ENCODE measurements at places on chromosomes 1 and 21.

DNA sequence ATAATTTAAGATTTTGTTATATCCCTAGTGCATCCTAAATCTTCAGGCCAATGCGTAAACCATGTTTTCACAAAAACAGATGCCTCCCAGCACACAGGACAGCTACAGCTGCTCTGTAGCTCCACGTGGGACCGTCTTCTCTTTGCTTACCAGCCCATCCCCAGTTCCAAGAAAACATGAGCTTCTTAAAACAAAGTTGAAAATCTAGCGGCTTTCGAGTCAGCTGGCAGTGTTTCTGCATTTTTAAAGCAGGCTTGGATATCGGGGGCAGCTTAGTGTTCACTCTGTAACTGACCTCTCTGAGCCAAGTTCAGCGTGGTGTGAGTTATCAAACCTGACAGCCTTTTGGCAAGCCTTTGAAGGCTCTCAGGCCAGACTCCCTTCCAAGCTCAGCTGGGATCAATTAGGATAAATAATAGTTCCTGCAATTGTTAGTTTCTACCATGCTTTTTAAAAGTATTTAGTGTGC lies 881.5 kb downstream of the LTN1 start:
- no peak for DNase-seq

DNA sequence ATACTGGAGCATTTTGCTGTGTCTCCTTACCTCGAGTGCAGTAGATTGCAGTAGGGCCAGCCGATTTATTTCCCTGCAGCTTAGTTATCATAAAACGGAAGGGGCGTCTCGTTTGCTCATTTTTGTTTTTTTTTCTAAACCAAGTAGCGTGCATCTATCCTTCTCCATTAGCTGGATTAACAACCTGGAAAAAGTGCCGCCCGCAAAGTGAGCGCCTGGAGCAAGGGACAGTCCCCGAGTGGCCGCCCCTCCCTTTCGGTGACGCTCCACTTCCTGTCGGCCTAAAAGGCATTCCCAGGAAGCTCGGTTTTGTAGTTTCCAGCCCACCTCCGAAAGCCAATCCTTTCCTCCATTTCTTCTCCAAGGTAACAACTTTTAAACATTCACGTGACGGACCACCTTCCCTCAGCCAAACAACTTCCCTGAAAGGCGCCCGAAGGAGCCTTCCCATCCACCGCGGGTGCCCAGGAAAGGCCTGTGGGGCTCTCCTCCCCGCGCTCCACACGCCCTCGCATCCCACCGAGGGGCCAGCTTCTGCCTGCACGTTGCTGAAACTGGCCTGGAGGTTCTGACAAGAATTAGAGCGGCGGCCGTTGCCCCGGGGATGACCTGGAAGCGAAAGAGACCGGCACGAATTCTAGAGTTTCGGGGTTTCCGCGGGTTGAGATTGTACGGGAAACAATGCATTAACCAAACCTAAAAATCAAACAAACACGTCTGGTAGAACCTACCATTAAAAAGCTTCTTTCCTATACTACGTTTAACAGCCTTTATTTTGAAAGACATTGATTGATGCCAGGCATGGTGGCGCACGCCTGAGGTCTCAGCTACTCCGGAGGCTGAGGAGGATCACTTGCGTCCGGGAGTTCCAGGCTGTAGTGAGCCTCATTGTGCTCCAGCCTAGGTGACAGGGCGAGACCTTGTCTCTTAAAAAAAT lies at the start of gene EXTL2:
TSS of gene EXTL2 (minus strand) at position 240 of the 937 bp plus-strand sequence. CDS start 6,085 bp downstream, outside the sequence.
- DNase-seq: peak; percentile 78

DNA sequence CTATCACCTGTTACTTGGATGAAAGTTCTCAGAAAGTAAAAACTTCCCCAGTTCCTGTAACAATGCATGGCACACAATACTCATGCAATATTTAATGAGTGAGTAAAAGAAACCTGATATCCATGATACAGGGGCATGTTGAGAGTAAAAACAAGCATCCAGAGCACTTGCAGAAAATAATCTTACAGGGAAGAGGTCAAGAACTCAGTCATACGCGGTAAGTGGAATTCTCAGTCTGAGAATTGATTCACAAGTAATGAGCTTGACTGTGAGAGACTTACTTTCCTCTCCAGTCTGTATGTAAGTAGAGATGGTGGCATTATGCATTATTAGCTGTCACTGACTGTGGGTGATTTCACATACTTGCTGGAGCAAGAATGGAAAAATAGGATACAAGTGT lies 976.9 kb downstream of the BRINP3 start:
- no peak for DNase-seq

DNA sequence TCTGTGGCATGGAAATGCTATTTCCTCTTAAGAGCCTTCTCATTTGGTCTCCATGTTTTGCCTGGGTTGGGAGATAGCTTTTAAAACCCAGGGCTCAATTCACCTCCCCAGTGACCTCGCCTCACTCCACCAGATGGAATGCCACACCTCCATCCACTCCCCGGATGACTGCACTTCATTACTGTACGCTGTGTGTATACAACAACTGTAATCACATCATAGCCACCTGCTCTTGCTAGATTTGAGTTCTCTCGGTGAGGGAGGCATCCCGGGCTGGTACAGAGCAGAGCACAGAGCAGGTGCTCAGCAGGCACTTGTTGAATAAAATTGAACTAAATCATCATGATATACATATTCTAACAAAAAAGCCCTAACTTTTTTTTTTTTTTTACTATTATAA lies 26.0 kb downstream of the SDE2 start:
- no peak for DNase-seq

DNA sequence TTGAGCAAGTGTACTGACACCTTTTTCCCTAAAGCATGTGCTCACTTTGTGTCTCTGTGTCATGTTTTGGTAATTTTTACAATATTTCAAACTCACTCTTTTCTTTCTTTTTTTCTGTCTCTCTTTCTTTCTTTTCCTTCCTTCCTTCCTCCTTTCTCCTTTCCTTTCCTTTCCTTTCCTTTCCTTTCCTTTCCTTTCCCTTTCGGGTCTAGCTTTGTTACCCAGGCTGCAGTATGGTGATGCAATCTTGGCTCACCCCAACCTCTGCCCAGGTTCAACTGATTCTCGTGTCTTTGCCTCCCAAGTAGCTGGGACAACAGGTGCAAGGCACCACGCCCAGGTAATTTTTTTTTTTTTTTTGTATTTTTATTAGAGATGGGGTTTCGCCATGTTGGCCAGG lies 60.4 kb upstream of the TINAGL1 start:
- no peak for DNase-seq

GRCh38 chr1:209030454-209031167 lies 552.9 kb upstream of the CAMK1G start:
- DNase-seq: no peak

DNA sequence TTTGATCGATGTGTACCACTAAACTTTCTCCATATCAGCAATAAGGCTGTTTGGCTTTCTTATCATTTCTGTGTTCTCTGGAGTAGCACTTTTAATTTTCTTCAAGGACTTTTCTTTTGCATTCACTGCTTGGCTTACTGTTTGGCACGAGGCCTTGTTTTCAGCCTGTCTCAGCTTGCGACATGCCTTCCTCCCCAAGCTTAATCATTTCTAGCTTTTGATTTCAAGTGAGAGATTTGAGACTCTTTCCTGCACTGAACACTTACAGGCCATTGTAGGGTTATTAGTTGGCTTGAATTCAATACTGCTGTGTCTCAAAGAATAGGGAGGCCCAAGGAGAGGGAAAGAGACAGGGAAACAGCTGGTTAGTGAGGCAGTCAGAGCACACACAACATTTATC lies 120.6 kb upstream of the KCND3 start:
- no peak for DNase-seq

DNA sequence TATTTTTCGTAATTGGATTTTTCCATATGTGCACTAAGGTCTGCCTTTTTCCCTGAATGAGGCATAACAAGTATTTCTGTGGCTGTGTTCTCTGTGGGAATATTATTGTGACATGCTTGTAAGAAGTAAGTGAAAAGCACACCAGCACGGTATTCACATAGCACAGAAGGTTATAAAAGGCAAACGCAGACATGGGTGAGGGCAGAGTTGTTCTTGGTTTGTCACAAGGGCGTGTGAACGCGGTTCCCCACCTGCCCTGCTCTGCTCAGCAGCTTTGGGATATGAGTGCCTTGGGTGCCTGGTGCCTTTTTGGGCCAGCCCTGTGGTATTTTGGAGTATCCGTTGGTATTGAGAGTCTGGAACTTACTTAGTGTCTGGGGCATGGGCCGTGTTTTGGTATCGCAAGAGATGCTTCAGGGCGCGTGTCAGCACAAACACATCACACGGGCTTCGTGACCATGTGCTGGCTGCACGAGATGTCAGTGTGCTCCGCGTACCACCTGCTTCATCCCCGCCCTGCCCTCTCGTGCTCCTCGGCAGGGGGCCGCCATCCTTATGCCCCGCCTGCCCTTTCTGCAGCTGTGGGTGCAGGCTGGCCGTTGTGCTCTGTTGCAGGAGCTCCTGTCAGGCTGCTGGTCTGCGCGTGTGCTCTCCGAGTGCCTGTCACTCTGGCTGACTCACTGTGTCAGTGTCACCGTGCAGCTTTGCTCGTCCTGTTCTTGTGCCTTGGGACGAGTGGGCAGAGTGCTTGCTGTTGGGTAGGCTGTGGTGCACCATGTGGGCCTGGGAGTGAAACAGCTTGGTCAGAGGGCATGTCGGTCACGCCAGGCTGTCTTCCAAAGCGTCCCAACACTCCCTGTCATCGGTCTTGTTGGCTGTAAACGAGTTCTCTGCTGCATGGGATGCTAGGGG lies 15.0 kb downstream of the SKI start:
- DNase-seq: no peak

- DNase-seq: no peak
These were observed 27.6 kb upstream of the RGL1 start for GRCh38 chr1:183777328-183777727.

DNA sequence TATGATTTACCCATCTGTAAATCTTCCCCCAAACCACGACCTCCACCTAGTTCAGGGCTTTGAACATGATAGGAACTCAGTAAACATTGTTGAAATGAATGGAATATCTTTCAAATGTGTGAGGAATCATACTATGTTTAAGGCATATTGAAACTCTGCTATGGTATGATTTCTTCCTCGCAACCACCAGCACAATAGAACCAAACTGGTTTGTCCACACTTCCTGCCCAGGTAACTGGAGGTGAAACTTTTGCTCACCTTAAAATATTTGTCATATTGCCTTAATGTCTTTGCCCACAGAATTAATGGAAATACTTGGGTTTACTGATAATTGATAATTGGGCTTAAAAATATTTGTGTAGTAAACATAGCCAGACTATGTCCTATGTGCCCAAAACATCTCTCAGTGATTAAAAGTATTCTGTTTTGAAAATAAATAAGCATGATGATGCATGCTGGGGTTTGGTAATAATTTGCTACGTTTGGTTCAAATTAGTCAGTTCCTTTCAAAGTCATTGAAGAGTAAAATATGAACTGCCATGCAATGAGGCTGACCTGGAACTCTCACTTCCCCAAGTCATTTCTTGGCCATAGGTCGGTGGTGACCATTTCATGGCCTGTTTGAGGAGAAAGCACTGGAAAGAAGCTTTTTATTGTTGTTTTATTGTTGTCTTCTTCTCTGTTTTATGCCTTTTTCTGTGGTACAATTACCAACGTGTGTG lies 73.3 kb downstream of the TNFSF18 start:
- no peak for DNase-seq

GRCh38 chr21:35716876-35717565 lies 343.3 kb downstream of the SETD4 start:
- DNase-seq: no peak

DNA sequence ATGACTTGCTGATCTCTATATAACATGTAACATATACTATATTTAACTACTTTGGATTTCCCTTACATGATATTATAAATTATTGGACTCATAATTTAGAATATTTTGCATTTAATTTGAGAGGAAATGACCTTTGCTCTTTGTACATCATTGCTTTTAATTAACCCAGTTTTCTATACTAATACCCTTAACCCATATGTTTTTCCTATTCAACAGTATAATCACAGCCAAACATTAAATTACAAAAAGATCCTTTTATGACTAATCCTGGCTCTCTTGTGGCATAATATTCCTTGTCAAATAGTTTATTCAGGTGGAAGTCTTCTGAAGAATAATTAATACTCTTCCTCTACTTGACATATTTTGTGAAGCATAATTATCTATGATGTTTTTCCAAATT lies 56.0 kb upstream of the GPR52 start:
- no peak for DNase-seq

DNA sequence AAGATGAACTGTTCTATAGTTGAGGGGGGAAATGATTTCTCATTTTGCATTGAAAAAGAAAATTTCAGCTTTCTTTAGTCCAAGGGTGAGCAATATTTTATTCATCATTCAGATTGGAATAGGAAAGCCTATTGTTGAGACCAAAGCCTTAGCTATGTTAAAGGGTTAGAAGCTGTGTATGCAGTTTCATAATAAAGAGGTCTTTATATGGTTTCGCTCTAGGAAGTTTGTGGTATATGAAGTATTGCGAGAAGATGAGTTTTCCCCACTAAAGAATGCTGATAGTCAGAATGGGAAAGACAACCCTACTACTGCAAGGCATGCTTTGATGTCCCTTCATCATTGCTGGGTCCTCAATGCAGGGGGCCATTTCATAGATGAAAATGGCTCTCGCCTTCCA lies 28.6 kb downstream of the UAP1 start:
- no peak for DNase-seq

DNA sequence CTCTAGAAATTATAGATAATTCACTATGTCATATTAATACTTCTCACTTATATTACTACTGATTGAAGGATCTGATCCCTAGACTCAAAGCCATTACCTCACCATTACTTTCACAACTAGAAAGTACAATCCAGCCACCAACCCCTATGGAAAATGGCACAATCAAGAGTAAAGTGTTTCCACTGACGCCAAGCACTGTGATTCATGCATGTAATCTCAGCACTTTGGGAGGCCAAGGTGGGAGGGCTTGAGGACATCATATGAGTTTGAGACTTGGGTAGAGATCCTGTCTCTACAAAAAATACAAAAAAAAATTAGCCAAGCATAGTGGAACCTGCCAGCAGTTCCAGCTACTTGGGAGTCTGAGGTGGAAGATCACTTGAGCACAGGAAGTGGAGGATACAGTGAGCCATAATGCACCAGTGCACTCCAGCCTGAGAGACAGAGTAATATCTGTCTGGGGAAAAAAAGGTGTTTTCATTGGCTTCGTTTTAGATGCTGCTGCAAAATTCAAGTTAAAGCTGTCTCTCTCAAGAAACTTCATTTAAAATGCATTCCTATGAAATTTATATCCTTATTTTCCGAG lies 126.5 kb downstream of the AKT3 start:
- no peak for DNase-seq

GRCh38 chr1:66300972-66301451 lies 232.9 kb upstream of the SGIP1 start:
- DNase-seq: no peak

- DNase-seq: no peak
These were observed 2.0 kb upstream of the C21orf91 start for GRCh38 chr21:17821121-17821520.

DNA sequence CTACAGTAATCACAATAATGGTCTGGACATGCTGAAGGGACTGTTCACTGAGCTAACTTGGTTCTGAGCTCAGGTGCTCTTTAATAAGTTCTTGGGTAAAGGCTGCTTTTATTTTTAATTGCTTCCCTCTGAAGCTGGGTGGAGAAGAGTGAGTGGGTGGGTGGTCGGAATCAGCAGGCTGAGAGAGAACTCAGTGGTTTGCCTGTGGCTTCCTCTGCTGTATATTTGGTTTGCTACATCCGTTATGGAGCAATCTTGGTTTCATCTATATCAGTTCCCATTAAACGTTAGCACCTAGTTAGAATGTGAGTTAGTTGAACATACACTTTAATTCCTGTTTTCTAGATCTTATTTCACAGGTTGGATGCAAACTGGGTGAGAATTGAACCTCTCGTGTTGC lies 23.3 kb downstream of the CNIH4 start:
- no peak for DNase-seq

GRCh38 chr1:176691251-176692228 lies 228.6 kb downstream of the PAPPA2 start:
- DNase-seq: peak; percentile 79

GRCh38 chr1:162169031-162169790 lies 99.7 kb downstream of the NOS1AP start:
- DNase-seq: no peak
